ENCODE measurements at places on chromosomes 2 and 18.
A peak's percentile ranks its signal among the peaks of the same experiment; 100 is the strongest.

- DNase-seq, result no peak
Measured at GRCh38 chr18:9104244-9104901, 1.9 kb downstream of the NDUFV2 start.

GRCh38 chr2:24174851-24175277 is at the start of gene FAM228A:
TSS of gene FAM228A (plus strand) at chr2:24175053. CDS start at chr2:24175481, 428 bp downstream.
- no peak for DNase-seq

DNA sequence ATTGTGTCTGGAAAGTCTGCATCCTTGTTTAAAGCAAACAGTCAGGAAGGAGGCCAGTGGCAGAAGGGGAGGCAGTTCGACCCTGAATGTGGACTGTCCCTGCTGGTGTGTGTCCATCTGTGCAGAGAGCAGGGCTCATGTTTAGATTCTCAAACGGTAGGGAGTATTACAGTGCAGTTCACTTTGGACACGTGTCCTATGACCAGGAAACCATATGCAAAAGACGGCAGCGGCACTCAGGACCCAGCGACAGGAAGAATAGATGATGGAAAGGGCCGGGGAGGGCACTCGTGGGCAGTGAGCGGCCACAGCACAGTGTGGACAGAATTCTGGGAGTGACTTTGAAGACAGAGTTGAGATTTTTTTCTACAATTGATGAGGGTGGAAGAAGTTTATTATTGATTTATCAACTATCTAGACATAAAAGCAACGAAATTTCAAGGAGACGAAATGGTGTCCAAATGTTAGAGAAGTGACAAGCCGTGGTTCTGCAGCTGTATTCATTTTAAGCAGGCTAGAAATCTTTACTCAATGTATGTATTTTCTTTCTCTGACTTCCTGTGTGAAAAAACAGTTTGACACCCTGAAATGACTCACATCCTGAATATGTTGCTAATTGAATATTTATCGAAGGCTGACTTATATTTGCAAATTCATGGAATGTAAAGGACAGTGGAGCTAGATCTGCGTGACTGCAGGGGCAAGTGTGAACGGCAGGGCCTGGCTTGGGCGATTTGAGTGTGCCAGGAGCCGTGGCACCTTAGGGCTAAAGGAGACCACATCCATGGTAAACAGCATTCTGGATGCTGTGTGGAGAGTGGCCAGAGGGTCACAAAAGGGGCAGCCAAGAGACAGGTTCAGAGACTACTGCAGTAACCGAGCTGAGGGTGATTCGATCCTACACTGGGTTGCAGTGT is 214.2 kb downstream of the PTGR3 start:
- peak; percentile 48 for DNase-seq

- no peak for DNase-seq
Measured at GRCh38 chr2:77099961-77100360, 422.2 kb downstream of the LRRTM4 start.

- DNase-seq, result no peak
Measured at GRCh38 chr18:56083097-56083521, 495.1 kb upstream of the TCF4 start.

GRCh38 chr2:19185086-19185485 is 173.3 kb downstream of the OSR1 start:
- no peak for DNase-seq

- no peak for DNase-seq
Measured at GRCh38 chr2:211453311-211453887, 897.0 kb downstream of the CPS1 start.

- DNase-seq, result no peak
Measured at GRCh38 chr2:1884933-1885580, 140.7 kb upstream of the PXDN start.

DNA sequence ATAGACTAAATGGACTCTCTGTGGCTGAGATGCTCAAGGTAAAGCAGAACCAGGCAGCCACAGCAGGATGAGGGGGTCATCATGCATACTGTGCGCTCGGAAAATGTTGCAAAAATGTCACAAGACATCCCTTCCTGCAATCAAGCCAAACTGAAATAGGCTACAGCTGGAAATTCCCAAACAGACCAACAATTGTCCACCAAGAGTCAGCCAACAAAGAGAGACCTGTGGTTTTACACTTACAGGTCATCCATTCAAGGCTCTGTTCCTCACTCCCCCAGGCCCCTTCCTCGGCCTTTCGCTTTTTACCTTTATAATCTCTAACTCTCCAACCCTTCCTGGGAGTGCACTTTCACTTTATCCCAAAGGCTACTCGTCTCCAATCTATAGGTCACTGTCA is 1066.9 kb downstream of the TSN start:
- no peak for DNase-seq

GRCh38 chr2:131426727-131427126 is 49.2 kb upstream of the TUBA3D start:
- no peak for DNase-seq

DNA sequence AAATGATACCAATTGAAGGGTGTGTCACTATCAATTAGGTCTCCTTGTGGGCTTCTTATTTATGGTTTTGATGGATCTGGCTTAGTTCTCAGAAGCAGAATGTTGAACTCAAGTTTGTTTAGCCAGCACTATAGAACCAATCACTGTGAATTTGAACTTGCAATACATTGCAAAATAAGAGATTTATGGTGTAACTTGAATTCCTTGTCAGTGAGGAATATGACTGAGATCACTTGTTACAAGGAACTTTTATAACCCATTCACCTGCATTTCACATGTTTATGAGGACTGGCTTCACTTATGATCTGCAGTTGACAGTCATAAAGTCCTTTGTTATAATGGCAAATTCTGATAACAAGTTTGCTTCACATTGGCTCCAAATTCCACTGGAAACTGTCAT is 9.8 kb downstream of the GATA6 start:
- DNase-seq, result no peak

- DNase-seq, result no peak
Measured at GRCh38 chr2:121260370-121261154, 24.4 kb downstream of the TFCP2L1 start.

DNA sequence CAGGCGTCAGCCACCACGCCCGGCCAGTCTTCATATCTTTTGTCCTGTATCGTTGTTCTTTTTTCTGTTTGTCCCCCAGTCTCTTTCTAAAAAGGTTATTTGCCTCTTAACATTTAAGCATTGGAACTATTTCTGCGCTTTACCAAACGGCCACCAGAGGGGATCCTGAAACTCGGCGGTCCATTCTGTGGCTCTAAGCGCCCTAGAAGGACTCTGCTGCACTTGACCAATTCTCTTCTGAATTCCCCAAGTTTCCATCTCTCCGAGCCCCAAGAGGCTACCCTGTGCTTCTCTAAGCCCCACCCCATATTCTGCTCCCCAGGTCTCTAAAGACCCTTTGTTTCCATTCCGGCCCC is 33.1 kb upstream of the REG3G start:
- DNase-seq, result peak; percentile 36

GRCh38 chr2:205681401-205682238 is 681 bp upstream of the NRP2 start:
- DNase-seq, result no peak

DNA sequence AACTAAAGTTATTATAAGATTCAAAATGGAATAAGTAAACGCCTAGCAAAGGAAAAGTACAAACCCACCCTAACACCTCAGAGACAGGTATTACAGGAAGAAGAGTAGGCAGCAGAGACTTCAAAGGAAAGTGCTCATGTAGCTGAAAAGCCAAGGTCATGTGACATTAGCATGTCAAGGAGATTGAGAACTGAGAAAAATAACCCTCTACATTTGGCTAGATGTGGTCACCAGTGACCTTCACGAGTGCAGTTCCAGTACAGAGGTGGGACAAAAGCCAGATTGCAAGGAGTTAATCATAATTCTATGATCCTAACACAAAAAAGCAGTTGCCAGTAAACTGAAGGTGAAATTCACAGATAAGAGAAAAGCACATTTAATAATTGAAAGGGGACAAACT is 252.7 kb downstream of the ZEB2 start:
- peak; percentile 50 for DNase-seq

- no peak for DNase-seq
Measured at GRCh38 chr2:71672826-71673795, 219.8 kb downstream of the DYSF start.

DNA sequence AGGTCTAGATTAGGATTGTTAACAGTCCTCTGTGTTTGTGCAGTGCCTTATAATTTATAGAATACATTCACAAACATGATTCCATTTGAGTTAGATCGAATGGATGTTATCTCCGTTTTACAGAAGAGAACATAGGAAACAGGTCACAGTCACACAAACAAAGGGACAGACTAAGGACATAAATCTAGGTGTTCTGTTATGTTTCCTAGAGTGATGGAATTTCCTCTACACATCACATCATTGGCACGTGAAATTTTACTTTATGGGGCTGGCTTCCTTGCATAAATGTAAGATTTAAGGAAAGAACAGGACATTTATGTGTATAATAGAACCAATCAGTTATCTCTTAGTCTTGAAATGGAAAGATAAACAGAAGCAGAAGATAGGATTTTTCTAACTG is 6.4 kb downstream of the TRIM54 start:
- no peak for DNase-seq

- peak; percentile 56 for DNase-seq
Measured at GRCh38 chr2:143128681-143129580, at the start of gene ARHGAP15. TSS of gene ARHGAP15 (plus strand) at chr2:143129419.

DNA sequence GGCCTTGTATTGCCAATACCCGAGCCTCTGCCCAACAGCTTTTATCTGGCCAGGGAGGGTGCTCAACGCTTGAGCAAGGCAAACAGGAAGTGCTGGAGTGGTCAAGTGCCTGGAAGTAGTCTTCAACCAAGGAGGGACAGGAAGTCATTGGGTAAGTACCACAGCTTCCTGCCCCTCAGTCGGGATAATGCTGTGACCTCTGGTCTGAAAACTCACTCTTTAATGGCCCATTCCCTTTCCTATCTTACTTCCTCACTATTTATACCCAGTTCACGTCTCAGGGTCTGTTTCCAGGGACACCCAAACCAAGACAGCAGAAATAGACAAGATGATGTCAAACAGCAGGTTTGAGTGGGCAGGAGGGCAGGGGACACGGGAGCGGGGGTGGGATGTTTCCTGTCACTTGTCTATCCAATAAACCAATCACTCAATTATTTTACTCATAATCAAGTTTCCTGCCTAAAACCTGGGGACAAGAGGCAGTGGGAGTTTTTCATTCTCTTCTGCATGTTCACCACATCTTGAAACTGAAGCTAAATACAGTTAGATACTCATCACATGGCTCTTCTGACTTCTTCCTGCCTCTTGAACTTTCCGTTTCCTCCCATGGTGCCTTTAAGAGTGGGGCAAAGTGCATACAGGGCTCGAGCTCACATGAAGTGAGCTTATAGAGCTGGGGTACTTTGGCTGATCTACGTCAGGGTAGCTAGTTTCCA is 68.9 kb upstream of the CAB39 start:
- peak; percentile 64 for DNase-seq

GRCh38 chr2:6418291-6418690 is 447.4 kb downstream of the CMPK2 start:
- DNase-seq, result no peak

GRCh38 chr2:30666266-30666874 is 140.9 kb downstream of the CAPN13 start:
- no peak for DNase-seq

DNA sequence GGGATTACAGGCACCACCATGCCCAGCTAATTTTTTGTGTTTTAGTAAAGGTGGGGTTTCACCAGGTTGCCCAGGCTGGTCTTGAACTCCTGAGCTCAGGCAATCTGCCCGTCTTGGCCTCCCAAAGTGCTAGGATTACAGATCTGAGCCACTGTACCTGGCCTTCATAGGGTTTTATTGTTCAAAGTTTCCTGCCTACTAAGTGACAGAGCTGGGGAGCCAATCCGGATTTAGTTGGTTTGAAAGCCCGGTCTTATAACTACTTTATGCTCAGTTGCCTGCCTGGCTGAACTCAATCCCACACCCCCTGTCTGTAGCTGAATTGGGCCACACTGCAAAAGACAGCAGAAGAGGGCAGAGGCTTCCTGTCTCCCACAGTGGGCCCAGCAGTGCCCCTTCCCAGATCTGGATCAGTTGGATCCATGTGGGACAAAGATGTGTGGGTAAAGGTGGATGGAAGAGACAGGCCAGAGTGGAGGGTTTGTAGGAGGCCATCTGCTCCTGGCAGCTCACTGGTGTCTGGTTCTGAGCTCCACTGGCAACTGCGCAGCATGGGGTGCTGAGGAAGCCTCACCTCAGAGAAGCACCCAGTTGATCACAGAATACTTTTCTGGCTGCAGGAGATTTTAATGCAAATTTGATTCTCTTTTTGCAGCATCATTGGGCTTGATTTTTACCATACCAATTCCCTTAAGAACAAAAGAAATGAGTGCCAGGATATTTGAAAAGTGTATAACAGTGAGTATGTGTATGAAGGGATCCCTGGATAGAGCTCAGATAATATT is 144.9 kb downstream of the DDX1 start:
- DNase-seq, result no peak

GRCh38 chr2:6828299-6828584 is 37.5 kb downstream of the CMPK2 start:
- DNase-seq, result no peak

GRCh38 chr2:98815795-98816194 is 84.9 kb upstream of the MGAT4A start:
- no peak for DNase-seq

GRCh38 chr2:168703926-168704325 is 98.5 kb upstream of the NOSTRIN start:
- DNase-seq, result no peak

DNA sequence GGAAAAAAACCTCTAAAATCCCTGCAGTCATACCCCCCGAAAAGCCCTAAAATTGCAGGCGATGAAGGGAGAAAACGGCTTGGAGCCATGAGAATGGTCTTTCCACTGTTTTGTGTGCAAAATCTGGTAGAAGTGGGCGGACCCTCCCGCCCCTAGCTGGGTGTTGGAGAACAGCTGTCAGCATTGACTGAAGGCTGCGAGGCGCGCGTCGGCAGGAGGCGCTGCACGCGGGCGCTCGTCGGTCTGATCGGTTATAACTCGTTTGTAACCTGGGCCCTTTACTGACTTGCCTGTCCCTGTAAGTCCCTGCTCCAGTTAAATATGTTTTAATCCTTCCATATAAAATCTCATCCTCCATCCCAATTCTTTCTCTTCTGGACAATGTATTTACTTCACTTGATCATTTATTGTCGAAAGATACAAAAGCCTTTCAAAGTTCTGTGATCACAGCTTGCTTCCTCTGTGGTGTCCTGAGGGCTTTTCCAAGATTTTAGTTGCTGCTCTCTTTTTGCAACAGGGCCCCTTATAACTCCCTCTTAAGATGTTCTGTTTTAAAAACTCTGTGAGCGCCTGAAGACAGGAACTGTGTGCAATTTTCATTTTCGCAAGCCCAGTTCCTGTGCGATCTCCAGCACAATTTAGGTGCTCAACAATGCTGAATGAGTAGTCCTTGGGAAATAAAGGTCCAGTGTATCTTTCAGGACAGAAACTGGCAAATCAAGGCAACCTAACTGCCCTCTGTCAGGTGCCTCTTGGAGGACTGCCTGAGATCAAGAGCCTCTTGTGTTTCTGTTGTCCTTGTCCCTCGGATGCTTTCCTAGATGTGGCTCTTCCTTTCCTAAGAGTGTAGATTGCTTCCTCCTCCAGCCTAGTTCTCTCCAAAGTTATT is 918 bp upstream of the HNRNPLL start:
- peak; percentile 78 for DNase-seq

All from GM10248 (cell line).